Activated CD4-positive, alpha-beta T cell treated with anti-CD3 and anti-CD28 coated beads, Interleukin-2, amount 50 U/mL, for 48 hours (primary cell): ENCODE measurements at places on chromosomes 7 and 10.
A peak's percentile ranks its signal among the peaks of the same experiment; 100 is the strongest.

DNA sequence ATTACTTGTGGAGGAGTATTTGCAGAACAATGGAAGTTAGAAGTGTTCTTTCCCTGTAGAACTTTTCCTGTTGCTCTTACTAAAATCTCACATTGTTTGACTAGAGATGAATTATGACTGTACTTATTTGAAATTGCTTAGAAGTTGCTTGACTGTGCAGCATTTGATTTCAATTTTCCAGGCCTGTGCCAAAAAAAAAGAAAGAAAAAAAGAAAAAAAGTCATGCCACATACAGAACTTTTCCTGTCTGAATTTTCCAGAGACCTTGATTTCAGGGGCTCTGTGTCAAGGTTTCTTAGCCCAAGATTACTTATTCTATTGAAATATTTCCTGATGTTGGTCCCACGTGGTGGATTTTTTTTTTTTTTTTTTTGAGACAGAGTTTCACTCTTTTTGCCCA lies 3.5 kb upstream of the FAM171A1 start:
- no peak for DNase-seq

DNA sequence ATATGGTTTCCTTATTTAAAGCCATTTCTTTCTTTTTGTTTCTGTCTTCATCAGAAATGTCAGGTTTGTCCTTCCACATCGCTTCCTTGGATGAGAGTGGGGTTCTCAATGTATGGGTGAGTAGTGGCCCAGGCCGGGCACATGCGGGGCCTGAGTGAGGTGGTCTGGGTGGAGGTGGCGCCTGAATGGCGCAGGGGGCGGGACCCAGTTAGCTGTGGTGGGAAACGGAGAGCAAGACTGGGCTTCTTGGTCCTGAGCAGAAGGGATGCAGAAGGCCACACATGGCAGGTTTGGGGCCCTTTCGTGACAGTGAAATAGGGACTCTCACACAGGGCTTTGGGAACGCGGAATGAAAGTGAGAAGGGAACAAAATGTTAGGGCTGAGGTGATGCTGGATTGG lies 70.0 kb downstream of the DYNC2I1 start:
- DNase-seq, result no peak

DNA sequence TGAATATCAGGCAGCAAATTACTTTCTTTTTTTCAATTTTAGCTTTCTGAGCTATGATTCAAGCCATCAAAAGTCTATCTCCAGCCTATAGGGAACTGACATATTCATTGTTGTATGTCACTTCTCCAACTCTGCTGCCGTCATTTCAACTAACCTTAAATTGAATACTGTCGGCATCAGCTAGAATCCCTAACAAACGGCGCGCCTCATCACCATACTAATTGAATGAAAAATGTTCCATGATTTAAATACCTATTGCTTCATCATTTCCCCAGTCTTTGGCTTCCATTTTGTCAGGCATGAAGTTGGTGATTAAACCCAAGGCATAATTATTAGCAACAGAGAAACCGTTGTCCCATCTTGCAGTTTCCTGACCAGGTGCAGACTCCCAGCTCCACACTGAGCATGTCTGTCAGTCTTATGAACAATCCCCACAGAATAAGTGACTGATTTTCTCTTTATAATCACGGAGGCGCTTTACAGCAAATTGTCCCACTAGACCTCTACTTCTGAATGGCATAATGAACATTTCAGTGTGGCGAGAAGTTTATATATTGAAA lies 83.5 kb upstream of the NPY start:
- no peak for DNase-seq

GRCh38 chr7:106346678-106347217 lies 62.0 kb upstream of the NAMPT start:
- no peak for DNase-seq

DNA sequence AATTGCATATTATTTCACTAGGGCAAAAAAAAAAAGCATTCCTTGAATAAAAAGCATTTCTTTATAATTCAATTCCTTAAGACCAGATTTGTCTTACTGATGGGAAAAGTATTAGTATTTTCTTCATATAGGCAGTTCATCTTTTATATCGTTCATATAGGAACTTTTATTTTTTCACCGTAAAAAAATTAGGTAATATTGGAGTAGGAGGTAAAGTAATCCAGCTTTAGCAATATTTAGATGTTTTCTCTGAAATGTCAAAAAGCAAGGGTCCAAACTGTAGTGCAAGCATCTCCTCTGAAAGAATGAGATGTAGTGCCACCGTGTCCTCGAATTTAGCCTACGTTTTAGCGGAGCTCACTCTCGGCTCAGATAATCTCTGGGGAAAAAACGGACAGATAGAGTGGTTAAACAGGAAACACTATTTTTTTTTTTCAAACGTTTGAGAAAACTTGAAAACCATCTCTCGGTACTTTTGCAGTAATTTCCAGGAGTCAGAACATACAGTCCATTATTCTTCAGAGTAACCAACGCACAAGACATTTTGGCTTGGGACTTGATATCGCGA lies 5.5 kb upstream of the SPAG6 start:
- DNase-seq, result no peak

DNA sequence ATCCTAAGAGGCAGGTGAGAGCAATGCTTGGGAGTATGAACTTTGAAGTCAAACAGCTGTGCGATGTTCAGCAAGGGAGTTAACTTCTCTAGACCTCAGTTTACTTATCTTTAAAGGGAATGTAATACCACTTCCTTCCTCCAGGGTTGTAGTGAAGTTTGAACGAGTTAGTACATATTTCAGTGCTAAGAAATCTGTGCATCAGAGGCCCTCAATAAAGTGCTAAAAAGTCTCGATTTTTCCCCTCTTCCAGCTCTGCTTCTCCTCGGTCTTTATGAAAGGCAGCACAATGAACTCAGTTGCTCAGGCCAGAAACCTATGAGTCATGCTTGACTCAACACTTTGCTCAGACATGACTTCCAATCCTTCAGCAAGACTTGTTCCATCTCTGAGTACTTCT lies 418.9 kb downstream of the MDFIC start:
- DNase-seq, result no peak

DNA sequence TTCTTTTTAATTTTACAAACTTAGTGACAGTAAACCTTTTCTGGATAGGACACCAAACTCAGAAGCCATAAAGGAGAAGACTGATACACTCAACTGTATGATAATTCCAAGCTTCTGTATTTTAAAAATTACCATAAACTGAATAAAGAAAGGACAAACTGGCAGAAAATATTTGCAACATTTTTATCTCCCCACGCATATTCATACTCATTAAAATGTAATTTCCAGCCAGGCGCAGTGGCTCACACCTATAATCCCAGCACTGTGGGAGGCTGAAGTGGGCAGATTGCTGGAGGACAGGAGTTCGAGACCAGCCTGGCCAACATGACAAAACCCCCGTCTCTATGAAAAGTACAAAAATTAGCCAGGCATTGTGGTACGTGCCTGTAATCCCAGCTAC lies 67.7 kb downstream of the HIBADH start:
- DNase-seq, result no peak

GRCh38 chr10:95356-96115 lies 39.7 kb upstream of the ZMYND11 start:
- no peak for DNase-seq

DNA sequence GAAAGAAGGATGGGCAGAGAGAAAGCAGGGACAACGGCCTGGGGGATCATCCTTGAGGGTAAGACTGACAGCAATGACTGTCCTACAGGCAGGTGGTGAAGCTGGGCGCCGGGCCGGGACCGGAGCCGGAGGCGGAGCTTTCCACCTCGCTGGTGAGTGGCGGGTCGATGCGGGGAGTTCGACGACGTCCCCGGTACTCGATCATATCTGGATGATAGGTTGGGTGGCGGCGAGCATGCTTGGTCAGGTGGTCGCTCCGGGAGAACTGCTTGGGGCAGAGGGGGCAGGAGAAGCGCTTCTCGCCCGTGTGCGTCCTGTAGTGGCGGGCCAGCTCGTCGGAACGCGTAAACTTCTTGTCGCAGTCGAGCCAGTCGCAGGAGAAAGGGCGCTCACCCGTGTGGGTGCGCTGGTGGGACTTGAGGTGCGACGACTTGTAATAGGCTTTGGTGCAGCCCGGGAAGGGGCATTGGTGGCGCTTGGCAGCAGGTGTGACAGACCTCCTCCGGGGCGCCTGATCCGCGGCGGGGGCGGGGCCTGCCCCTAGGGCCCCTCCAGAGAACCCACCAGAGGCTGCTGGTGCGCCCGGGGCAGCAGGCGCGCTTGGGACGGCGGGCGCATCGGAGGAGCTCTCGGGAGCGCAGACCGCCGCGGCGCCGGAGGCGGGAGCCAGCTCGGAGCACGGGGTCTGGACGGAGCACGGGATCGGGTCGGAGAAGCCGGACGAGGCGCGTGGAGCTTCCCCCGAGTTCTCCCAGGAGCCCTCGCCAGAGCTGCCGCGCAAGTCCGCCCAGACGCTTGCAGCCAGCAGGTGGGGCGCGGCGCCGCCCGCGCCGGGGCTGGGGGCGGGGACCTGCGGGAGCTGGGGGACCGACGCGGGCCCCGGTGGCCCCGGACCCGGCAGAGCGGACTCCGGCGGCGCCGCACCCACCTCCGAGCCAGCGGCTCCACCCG lies 752 bp downstream of the KLF14 start:
- DNase-seq, result peak; percentile 32

GRCh38 chr7:35570937-35571336 lies 124.0 kb downstream of the HERPUD2 start:
- DNase-seq, result no peak

DNA sequence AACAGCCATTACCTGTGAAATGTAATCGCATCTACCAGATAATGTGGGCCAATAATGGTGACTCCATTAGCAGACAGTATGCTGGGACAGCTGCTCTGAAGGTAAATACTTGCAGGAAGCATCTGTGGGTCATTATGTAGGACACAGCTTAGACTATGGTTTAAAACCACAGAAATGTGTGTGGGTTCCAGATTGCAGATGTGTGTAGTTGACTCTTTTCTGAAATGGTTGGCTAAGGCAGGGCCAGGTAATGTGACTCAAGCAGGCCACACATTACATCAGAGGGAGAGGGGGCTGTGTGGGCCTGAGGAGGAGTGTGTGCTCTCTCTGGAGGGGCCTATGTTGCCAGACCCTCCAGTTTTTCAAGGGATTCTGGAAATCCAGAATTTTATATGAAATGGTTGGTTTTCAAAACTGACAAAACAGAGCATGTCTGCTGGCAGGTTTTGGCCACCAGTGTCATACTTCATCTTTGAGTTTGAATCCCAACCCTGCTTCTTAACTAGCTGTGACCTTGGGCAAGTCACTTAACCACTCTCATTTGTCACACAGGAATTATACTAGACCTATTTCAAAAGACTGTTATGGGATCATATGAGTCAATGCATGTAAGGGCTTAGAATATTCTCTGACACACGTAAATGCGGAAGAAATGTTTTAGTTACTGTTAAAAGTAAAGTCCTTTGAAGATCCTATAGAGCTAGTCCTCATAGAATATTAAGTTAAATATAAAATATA lies 64.5 kb downstream of the MCMBP start:
- DNase-seq, result no peak

DNA sequence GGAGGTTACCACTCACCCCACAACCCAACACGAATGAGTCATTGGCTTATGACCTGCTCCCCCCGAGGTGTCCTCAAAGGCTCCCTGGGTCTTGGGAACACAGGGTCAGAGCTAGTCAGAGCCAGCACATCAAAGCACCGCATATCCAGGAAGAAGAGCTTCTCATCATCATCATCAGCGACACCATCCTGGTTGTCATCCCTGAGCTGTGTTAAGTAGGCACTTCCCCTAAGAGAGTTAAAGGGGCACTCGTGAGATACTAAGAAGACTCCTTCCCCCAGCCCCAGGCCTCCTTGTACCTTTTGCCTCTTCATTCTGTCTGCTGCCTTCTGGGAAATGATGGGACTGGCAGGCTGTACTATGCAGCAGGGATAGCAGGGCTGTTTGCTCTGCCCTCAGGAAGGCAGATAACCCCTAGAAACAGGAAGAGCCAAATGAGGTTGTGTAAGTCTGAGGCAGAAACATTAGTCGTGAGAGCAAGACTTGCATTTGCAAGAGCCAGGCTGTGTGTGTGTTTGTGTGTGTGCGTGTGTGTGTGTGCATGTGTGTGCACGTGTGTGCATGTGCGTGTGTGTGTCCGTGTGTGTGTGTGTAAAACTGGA lies 11.1 kb upstream of the CPA1 start:
- no peak for DNase-seq

DNA sequence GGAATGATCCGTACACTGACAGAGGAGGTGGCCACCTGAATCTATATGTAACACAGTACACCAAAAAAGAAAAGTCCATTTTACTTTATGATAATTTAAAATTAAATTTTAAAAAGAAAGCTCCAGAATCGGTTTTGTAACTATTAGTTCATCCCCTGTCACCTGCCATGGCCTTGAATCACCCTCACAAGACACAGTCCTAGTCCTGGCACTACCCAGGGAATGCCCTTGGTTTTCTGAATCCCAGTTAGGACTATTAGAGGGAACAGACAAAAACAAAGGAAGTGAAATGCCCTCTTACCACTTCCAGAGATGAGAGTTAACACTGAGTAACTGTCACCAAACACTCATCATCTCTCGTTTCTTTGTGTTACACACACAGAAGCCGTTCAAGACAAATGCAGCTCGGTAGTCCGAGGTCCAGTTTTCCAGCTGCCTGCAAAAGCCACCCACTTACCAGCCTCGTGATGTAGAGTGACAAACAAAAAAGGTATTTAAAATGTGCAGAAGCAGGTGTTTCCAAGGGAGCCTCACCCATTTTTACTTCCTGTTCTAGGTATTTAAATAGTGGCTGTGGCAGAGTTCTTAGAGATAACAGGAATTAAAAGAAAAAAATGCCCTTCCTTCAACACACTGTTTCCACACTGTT lies 6.1 kb downstream of the PTPRN2 start:
- DNase-seq, result no peak

DNA sequence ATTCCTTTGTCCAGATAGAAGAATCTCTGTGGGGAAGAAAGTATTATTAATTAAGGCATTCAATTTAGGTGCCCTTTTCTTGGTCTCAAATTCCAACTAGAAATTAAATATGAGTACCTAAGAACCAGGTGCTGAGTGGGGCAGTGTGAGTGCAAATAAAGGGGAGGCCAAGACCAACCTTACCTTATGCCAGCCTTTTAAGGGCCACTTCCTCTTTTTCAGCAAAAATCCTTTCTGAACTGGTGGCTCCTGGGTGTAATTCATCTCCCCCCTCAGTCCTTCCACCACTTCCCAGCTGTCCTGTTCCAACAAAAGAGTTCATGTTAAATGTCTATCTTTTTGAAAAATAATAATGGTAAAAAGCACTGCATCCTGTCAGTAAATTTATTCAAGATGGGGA lies 108.2 kb downstream of the OSBPL3 start:
- DNase-seq, result no peak

GRCh38 chr10:91493313-91493712 lies 83.2 kb downstream of the HECTD2 start:
- no peak for DNase-seq

GRCh38 chr10:7950981-7951847 lies 103.3 kb upstream of the GATA3 start:
- DNase-seq, result no peak

DNA sequence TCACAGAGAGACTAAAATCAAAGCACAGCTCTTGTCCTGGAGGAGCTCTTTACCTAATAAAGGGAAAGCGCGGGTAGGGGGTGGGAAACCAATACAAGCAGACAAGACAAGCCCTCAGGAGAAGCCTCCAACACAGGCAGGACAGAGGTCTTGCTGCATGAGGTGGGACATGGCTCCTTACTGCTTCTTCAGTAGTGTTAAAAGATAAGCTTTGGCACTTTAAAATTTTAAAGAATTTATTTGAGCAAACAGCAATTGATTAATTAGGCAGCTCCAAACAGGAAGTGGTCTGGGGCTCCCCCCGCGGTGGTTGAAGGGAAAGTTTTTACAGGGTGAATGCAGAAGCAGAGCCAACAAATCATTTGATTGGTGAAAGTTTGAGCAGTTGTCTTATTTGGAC lies 50.3 kb upstream of the MACC1 start:
- DNase-seq, result no peak

GRCh38 chr7:105493196-105493922 lies 28.7 kb downstream of the PUS7 start:
- DNase-seq, result no peak

- no peak for DNase-seq
Measured at GRCh38 chr10:51986516-51986915, 287.1 kb upstream of the CSTF2T start.
